ENCODE measurements at places on chromosomes 11 and 22.

DNA sequence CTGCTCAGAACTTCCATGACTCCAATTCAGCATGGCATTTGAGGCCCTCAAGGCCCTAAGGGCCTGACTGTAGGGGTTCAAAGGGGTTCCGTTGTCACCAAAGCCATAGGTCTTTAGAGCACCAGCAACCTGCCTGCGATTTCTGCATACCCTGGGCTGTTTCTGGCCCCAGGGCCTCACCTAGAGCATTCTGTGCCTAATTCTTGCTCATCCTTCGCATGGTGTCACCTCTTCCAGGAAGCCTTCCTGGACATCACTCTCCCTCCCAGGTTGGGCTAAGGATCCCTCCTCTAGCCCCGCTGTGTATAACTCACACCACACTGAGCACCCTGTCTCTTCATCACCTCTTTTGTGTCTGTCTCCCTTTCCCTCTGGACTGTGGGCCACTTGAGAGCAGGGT is 194.3 kb downstream of the CEP164 start:
- no peak for DNase-seq

DNA sequence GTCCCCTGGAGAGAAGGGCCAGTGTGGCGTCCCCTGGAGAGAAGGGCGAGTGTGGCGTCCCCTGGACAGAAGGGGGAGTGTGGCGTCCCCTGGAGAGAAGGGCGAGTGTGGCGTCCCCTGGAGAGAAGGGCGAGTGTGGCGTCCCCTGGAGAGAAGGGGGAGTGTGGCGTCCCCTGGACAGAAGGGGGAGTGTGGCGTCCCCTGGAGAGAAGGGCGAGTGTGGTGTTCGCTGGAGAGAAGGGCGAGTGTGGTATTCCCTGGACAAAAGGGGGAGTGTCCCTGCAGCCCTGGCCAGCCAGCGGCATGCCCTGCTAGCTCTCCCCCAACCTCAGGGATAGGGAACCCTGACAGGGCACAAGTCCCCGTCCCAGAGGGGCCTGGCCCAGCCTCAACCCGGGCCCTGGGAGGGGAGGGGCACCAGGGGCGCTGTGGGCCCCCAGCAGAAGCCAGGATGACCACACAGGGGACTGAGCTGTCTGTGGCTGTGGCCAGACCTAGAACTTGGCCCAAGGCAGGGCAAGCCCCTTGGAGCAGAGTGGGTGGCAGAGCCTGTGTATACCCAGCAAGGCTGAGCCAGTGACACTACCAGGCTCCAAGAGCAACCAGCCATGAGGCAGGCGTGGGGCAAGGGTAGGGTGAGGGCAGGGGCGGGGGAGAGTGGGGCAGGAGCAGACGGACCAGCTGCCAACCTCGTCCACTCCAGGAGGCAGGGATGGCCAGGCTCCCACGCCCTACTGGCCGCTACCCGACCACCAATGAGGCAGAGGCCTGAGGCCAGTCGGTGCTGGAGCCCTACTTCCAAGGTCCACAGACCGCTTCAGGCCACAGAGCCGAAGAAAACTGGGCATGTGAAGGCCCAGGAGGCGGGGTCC is 4.2 kb downstream of the HRAS start:
- no peak for DNase-seq

DNA sequence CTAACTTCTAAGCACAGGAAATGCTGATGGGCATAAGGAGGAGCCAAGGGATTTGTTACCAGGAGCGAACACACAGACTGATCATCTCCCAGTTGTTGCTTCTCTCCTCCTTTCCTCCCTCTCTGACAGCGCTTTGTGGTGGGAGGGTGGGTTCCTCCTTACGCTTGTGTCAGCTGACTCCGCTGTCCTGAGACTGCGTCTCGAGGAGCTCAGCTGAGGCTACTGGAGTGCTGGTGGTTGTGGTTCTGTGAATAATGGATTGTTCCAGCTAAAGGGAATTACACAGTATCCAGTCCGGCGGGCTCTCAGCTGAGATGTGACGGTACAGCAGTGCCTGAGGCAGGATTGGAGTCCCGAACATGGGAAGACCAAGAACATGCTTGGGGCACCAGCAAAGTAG is 113.4 kb downstream of the CTNND1 start:
- DNase-seq, result no peak

GRCh38 chr11:13972043-13972910 is 9.8 kb downstream of the SPON1 start:
- DNase-seq, result no peak

DNA sequence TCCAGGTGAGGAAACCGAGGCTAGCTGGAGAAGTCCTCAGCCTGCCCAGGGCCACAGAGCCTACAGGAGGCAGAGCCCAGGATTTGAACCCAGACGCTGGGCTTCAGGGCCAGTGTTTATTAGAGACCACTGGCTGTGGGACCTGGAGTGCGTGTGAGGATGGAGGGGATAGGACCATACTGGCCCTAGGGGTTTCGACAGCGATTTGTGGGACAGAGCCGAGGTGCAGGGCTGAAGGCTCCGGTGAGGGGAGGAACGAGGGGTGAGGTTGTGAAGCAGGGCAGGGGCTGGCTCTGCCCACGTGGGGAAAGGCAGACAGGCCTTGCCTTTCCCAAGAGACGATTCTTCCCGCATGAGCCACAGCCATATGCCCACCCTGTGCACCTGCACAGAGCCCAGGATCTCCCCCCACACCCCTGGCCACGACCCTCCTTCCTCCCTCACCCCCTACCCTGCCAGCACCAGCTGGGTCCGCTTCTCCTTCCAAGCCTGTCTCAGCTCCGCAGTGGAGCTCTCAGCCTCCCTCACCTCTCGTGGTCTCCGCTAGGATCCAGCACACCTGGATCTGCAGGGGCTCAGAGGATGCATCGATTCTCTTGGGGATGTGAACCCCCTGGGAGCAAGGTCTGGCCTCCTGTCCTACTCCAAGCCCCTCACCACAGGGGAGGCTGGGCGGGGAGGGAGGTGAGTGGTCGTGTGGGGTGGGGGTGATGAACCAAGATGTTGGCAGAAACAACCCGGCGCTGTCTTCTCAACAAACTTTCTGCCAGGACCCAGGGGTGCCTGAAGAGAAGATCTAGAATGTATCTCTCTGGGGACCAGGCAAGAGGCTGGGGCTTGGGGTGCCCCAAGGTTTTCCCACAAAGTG is 58.4 kb downstream of the RTL6 start:
- no peak for DNase-seq

- DNase-seq, result no peak
These were observed at the start of gene DRICH1 for GRCh38 chr22:23632178-23632577. Gene DRICH1, minus strand, starts transcription at chr22:23632321. Its CDS starts 298 bp downstream, at chr22:23632023.

GRCh38 chr11:65100674-65101350 is 4.8 kb downstream of the VPS51 start:
- no peak for DNase-seq

DNA sequence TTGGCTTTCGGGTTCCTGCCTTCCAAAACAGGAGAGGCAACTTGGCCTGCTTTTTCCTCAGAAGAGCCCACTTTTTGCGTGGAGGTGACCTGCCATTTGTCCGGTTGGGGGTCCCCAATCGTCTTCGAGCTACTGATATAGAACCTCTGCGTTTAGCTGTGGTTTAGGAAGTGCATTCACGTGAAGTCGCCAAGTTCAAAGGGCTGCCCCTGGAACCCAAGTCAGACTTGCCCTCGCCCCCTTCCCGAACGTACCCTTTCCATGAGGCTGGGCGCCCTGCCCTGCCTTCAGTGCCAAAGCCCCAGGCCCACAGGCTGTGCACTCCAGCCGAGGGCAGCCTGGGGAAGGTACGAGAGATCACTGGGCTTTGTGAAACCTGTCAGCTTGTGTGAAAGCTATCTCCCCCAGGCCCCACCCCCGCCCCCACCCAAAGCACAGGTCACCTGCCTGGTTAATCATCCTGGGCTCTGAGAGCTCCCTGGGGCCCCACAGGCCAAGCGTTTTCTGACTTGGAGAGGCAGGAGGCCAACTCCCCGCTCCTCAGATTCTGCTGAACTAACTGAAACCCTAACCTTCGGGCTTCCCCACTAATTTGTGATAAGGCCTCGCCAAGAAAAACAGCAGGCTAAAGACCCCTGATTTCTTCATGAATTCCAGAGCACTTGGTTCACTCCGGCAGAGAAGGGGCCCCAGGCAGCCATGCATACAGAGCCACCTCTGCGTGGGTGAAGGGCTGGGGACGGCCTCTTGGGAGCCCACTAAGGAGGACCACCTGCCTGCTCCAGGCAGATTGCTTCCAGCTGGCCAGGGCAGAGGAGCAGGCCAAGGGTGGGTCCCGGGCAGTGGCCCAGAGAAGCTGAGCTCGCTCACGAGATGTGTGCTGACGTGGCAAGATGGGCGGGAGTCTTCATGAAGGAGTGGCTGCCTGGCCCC is 25.8 kb upstream of the KCNQ1OT1 start:
- no peak for DNase-seq

GRCh38 chr11:206526-207207 is 532 bp downstream of the BET1L start:
- no peak for DNase-seq

GRCh38 chr22:36373258-36373579 is 14.5 kb downstream of the MYH9 start:
- no peak for DNase-seq

- no peak for DNase-seq
These were observed 512.4 kb downstream of the DLG2 start for GRCh38 chr11:85114786-85115185.

DNA sequence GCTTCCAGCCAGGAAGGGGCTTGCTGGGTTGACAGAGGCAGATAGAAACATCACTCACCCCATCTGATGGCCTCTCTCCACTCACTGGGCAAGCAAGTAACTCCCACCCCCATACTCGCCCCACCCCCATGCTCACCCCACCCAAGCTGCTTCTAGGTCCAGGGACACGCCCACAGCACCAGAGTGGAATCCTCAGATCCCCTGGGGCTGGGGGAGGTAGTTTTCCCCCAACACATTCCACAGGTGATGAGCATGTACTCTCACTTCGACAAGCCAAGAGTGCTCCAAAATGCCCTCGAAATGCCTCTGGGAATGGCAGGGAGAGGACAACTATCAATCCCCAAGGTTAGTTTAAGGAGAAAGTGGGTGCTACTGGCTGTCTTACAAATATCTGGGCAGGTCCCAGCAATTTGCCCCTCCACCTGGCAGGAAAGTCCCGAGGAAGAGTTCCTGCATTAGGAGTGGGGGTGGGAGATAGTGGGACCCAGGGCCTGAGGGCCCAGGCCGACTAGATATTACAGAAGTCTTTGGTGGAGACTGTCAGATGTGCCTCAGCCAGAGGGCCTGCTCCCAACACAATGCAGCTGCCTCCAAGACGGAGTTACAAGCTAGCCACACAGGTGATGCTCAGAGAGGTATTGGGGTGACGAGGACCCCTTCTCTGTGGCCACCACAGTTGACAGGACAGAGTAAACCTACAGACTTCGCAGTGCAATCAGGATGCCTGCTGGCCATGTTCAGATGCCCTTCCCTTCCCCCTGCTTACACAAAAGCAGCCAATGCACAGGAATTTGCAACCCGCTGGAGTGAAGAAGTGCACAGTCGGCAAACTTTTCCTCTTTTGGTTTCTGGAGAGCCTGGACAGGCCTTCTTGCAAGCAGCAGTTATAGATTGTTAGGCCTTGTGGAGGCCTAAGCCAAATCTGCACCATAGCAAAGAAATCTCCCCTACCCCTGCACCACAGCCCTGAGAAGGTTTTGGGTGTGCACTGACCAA is 2.9 kb upstream of the LMO1 start:
- no peak for DNase-seq

- DNase-seq, result no peak
These were observed 30.9 kb downstream of the P4HA3 start for GRCh38 chr11:74280494-74280893.

DNA sequence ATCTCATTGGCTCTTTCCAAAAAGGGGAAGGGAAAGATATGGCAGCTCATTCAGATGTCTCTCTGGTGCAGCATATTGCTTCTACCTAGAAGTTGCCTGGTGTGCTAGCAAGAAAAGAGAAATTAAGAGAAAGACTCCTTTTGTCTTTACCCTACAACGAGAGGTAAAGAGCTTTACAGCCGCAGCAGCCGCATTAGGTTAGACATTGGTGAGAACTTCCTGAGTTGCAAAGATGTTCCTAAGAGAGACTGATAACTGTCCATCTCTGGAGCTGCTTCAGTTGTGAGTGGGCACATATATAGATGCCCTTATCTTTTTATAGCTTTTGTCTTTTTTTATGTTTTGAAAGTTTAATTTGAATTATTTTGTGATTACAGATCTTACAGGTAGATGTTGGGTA is 80.8 kb upstream of the NNMT start:
- DNase-seq, result no peak

GRCh38 chr22:42289671-42290541 is 19.5 kb upstream of the TCF20 start:
- DNase-seq, result no peak

DNA sequence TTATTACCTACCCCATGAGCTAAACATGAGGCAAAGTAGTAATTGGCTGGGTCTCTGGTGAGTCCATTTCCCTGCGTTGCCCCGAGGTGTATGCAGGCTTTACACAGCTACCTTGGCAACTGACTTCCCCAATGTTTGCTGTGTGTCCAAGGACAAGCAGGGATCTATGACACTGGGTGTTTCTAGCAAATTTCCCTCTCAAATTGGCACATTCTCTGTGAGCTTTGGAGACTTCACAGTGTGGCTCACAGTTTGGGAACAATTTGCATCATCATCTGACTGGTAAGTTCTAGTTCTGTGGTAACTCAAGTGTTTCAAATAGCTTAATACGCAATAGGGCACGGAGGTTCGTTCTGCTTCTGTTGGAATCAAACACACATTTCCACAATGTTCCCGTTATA is 12.5 kb downstream of the NNMT start:
- no peak for DNase-seq

- DNase-seq, result no peak
These were observed 166.3 kb upstream of the ARHGAP20 start for GRCh38 chr11:110878513-110878912.

DNA sequence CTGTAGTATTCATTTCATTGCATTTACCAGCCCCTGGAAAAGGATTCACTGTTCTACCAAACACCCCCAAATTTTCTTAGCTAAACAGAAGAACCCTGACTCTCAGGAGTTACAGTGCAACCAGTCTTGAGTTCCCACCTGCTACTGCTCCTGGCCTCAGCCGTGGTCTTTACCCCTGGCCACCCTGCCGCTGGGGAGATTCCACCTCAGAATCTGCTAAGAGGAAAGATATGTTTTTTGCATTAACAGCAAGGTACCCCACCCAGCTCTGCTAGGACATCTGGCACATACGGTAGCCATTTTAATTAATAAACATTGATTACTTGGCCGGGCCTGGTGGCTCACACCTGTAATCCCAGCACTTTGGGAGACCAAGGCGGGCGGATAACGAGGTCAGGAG is 9.0 kb downstream of the JAML start:
- no peak for DNase-seq

- no peak for DNase-seq
These were observed 41.9 kb upstream of the WNT7B start for GRCh38 chr22:46018859-46019258.

GRCh38 chr11:80320765-80321164 is 879.9 kb upstream of the TENM4 start:
- DNase-seq, result no peak
